ENCODE measurements at places on chromosomes 5 and 9. TPM values are rescaled to one million over a fixed set of nuclear protein-coding genes. Genes with fewer than 3 reads are reported as not detected.
A peak's percentile ranks its signal among the peaks of the same experiment; 100 is the strongest.

GRCh38 chr9:122383992-122384461, 13.2 kb downstream of the PTGS1 start:
- H3K4me1 ChIP-seq: no peaks in the 10 kb centered on the region
- DNase-seq: no peak
- no peak overlapping the region for H3K4me3 ChIP-seq
- H3K36me3 ChIP-seq: no peaks in the 10 kb centered on the region

GRCh38 chr9:109252291-109252690, 68.6 kb downstream of the EPB41L4B start:
- no peak overlapping the region for H3K27ac ChIP-seq
- H3K4me3 ChIP-seq: no peak overlapping the region
- no peaks in the 10 kb centered on the region for H3K27me3 ChIP-seq
- no peak for DNase-seq

The FCHO2 gene
- total RNA-seq: 32.9 TPM

- DNase-seq: no peak
- H3K27me3 ChIP-seq: no peaks in the 10 kb centered on the region
- no peaks in the 10 kb centered on the region for H3K36me3 ChIP-seq
- peak overlapping the region; percentile 5 for H3K27ac ChIP-seq
- peaks cover 28% of the 10 kb centered on the region for H3K4me1 ChIP-seq
- H3K4me3 ChIP-seq: no peak overlapping the region
Observed at GRCh38 chr9:6788162-6789016, 30.6 kb downstream of the KDM4C start.

DNA sequence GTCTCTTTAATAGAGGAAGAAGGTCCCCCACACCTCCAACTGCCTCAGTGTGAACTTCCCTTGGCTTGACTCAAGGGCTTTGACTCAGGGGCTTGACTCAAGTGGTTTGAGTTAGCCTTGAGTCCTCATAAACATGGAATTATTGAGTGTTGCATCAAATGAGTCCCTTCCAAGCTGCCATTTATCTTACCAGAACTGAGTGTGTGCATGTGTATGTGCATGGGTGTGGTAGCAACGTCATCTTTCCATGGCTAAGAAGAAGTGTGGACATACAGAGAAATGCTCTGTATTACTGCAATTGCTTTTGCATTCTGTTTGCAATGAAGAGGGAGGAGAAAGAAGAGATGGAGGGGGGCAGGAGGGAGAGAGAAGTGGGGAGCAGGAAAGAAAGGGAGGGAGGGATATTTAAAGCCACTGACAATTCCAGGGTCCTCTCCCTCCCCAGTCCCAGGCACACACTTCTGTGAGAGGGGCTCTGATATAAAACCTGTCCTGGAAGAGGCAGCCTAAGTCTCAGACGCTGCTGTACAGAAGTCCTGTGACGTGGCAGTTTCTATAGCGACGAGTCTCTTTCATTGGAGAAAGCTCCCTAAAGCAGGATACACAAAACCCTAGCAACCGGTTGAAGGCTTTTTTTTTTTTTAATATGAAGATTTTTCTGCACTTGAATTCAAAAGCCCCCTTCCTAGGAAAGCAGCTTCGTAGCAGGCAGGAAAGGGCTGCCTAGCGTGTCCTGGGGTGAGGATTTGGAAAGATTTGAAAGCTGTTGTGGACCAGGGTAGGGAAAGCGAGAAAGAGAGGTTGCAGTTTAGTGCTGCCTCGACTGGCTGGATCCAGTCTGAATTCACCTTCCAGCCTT, 93.3 kb upstream of the MAP1B start:
- H3K4me3 ChIP-seq: no peak overlapping the region
- no peaks in the 10 kb centered on the region for H3K4me1 ChIP-seq
- H3K36me3 ChIP-seq: no peaks in the 10 kb centered on the region
- no peak for DNase-seq
- no peak overlapping the region for H3K27ac ChIP-seq

GRCh38 chr5:160198146-160198545, 31.2 kb upstream of the FABP6 start:
- H3K36me3 ChIP-seq: no peaks in the 10 kb centered on the region
- H3K4me3 ChIP-seq: no peak overlapping the region
- no peaks in the 10 kb centered on the region for H3K27me3 ChIP-seq
- H3K27ac ChIP-seq: no peak overlapping the region
- H3K4me1 ChIP-seq: peaks cover 5% of the 10 kb centered on the region
- no peak for DNase-seq

GRCh38 chr5:74122175-74122574, 496.2 kb downstream of the ARHGEF28 start:
- H3K4me3 ChIP-seq: no peak overlapping the region
- no peak for DNase-seq
- no peaks in the 10 kb centered on the region for H3K4me1 ChIP-seq

The HSPB3 gene
- total RNA-seq: not detected

DNA sequence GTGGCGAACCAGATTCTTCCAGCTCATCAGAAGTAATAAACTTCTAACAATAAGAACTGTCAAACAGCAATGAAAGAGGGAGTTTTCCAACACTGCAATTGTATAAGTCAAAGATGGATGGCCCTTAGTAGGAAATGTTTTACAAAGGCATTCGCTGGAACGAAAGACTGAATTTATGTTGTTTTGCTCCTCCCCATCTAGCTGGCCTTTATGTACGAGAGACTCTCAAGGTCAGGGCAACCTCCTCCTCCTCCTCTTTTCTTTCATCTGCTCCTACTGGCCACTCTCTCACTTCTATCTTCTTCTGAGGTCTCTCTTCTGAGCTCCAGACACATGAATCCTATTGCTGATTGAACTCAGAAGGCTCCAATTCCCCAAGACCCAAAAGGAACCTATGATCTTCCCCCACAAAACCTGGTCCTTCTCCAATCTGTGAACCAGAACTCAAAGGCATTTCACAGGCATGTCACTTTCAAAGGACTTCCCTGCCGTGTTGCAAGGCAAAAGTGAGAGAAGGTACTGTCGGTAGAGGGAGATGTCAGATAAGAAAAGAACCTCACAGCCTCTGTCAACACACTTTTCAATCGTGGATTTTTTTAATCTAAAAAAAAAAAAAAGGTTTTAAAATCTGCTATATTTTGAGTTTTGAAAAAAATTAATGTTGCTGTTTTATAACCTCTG, 28.5 kb upstream of the PUM3 start:
- H3K4me3 ChIP-seq: no peak overlapping the region
- H3K4me1 ChIP-seq: no peaks in the 10 kb centered on the region
- no peak for DNase-seq
- H3K27me3 ChIP-seq: no peaks in the 10 kb centered on the region
